ENCODE measurements at places on chromosomes 7 and 10.

GRCh38 chr10:10294881-10295529, 722.7 kb upstream of the CELF2 start:
- DNase-seq = no peak

- DNase-seq = no peak
These were observed 22.0 kb upstream of the CTTNBP2 start for GRCh38 chr7:117895276-117895675.

DNA sequence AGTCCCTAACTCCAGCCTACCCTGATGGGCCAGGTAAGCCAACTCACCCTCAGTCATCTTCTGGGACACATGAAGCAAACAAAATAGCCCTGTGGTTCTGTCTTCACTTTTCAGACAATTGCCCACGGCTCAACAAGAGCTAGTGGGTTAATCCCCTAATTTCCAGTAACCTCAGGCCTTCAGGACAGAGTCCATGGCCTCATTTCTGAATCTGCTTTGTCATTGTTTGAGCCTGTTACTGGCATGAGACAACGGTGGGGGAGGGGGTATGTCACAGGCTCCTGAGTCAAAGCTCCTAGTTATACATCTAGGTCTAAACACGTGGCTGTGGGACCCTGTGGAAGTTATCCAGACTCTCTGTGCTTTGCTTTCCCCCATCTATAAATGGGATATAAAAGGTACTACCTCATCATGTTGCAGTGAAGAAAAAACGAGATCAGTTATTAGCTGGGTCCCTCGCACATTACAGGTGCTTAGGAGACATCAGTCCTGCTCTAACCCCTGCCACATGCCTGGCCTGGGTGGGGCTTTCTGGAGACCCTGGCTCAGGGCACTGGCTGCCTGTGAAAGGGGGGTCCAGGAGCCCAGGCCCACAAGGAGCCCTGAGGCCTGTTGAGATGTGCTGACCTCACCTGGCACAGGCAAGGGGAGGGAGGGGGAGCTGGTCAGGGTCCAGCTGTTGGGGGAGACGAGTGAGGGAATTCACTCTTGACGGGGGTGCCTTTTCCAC, 16.5 kb downstream of the MAT1A start:
- no peak for DNase-seq

- DNase-seq = no peak
These were observed 21.8 kb downstream of the AUTS2 start for GRCh38 chr7:69620063-69620462.

DNA sequence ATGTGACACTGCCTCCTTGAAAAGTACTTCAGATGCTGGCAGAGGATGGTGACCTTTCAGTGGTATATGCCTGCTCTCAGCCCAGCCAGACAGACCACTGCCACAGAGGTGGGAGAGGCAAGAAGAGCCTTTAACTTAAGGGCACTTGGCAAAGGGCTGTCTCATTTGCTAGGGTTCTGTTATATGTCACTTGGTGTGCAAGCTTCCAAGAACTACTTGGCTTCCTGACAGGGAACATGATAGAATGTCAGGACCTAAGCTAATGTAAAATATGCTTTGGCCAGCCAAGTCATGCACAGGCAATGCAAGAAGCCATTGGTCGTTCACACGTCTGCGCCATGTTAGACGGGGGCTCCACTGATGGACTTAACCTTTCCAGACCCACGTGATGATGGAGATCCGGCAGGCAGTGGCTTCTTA, 54.7 kb downstream of the RBM20 start:
- no peak for DNase-seq

GRCh38 chr10:92574548-92575261, 812 bp upstream of the IDE start:
- no peak for DNase-seq

DNA sequence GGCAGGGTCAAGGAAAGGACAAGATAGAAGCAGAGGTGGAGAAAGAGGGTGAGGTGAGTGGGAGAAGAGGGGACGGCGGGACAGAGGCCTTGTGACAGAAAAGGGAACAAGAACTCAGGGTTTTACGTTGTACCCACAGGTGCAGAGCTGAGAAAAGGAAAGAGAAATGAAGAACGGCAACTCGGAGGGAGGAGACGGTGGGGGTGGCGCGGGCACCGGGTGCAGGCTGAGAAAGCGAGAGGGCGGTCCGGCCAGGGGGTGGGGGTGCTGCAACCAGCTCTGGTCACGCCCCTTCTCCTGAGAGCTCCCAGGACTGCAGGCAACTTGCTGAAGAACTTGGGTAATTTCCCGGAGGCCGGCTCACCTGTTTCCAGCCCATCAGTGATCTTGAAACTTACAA, 65.3 kb downstream of the CARD11 start:
- DNase-seq = peak; percentile 93

GRCh38 chr7:150406567-150407421, 27.7 kb downstream of the ZNF775 start:
- peak; percentile 47 for DNase-seq

GRCh38 chr10:116069856-116070255, 203.2 kb downstream of the GFRA1 start:
- no peak for DNase-seq

DNA sequence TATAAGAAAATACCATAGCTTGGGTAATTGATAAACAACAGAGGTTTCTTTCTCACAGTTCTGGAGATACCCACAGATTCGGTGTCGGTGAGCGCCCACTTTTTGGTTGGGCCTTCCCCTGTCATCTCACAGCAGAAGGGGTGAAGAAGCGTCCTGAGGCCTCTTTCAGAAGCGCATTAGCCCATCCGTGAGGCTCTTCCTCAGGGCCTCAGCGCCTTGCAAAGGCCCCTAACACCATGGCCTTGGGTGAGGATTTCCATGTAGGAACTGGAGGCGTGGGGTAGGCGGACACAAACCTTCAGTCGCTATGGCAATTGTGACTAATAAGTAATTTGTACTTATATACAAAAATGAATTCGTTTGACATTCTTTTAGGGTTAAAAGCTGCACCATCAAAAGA, 316.0 kb downstream of the PTPRN2 start:
- no peak for DNase-seq

DNA sequence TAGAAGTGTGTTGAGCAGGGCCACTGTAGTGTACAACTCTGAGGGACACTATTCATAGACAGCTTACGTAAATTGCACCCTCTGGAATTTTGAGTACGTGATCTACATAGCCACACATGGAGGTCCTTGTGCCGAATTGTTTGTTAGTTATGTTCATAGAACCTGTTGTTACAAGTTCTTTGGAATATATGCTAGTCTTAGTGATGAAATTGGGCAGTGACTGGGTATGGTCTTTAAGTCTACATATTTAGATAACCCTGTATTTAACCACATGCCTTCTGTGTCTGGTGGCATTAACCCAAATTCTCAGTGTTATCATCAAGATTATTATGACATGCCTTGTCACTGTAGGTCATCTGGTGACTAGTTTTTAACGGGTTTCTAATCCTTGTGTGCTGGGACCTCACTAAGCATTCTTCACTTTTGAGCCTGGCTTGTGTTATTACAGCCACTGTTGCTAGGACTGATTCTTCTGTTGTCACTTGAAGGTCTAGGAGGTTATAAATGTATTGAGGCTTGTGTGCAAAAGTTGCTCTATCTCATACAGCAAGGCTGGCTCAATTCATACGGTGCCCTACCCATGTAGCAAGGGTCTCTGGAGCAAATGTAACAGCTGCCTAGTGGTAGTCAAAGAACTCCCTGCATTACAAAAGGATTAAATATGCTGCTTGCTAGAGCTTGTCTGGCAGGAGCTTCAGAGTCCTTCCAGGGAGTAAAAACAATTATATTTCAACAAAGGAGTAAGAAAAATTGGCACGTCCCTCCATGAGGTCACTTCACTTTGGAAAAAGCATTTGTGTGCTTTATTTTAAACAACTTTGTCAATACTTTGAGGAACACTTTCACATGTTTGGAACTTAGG, 65.4 kb downstream of the CDK14 start:
- no peak for DNase-seq

DNA sequence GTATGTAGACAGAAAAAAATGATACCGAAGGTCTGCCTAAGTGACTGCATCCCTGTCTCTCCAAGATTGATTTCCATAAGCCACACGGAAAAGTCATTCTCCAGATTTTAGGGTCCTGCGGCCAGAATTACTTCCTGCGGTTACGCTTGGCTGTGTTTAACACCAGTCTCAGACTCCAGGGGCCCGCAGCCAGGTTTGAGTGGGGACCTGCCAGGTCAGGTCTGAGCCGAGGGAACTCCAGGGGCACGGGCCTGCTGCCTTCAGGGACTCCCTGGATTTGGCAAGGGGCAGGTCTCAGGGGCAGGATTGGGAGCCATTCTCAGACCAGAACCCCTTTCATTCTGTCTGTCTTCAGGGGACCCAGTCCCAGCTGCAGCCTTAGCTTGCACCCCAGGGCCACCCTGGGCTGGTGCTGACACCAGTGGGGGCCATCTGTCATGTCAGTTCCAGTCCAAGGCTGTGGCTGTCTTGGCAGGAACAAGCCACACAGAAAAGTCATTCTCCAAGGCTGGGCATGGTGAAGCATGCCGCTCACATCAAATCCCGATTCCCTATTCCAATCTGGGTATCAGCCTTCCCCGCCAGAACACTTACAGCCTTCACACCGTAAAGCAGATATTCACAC, 39.0 kb downstream of the TMEM120A start:
- no peak for DNase-seq

DNA sequence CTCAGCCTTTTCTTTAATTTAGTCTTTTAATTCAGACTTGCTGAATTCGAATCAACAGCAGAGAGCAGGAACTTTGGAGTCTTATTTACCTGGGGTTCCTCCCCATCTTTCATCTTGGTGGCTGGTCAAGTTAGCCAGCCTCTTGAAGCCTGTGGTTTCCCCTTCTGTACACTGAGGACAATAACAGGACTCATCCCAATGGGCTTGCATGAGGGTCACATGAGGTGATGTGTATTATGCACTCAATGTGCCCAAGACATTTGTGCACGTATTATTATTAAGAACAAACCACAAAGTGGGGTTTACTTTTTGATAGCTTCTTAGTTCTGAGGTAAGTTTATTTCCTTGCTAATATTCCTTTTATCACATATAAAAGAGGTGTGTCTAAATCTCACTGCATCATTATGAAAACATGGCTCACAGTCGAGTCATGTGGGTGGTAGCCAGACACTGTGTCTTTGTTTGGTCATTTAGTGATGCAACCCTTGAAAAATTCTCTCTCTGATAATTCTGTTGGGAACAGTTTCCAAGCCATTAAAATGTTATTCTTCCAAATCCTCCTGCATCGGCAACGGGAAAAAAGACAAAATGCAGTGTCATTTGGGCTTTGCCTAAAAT, 86.5 kb upstream of the GRB10 start:
- DNase-seq = no peak

GRCh38 chr10:110497438-110498086, at the start of gene DUSP5:
Gene DUSP5 (plus strand): TSS chr10:110497907. CDS start chr10:110498122, 215 bp downstream.
- peak; percentile 94 for DNase-seq

All from stimulated activated CD4-positive, alpha-beta T cell treated with anti-CD3 and anti-CD28 coated beads, Interleukin-2, amount 100 ng/mL, for 24 hours (primary cell).